Retina (tissue), 1 donor: ENCODE measurements at places on chromosomes 2 and 18.

GRCh38 chr2:205464681-205465080 lies 217.6 kb upstream of the NRP2 start:
- DNase-seq = no peak

DNA sequence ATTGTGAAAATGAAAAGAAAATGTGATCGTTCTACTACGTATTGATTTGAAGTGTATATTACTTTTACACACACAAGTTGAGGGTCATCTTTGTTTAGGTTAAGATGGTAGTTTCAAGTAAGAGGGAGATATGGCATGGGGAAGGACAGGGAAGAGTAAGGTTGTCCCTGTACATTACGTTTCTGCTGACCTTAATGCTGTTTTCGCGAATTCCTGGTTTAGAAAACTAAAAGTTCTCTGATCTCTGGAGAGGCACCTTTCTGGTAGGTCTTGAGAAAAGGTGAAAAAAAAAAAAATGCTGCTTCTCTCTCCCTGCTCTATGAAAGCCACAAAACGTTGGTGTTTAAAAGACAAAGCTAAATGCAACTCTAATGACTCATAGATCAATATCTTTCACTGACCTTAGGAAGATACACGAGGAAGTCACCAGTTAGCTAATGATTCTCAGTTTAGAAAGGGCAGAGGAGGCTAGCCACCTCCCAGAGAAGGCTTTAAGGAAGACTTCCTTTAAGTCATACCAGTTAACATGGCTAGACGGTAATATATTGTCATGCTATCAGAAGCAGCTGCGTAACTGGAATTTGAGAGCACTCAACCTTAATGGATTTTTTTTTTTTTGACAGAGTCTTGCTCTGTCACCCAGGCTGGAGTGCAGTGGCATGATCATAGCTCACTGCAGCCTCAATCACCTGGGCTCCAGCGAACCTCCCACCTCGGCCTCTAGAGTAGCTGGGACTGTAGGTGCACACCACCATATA lies 13.2 kb downstream of the TXNDC2 start:
- no peak for DNase-seq

DNA sequence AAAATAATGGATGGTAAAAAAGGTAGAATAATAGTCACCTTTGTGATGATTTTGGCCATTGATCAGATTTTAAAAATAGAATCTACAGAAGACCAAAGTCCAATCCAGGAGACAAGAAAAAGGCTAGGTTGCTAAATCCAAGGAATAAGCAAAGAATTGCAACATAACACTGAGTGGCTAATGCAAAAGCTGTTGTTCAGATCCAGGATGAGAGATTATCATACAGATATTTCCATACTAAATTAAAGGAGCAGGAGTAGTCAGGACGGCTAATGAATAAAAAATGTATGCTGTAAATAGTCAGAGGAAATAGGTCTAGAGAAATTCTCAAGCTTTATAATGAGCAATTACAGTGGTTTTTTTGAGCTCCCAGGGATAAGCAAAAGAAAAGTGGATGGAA lies 745.9 kb upstream of the ACVR2A start:
- DNase-seq = no peak

- no peak for DNase-seq
Observed at GRCh38 chr2:179024445-179024844, 25.5 kb downstream of the CCDC141 start.

- no peak for DNase-seq
Observed at GRCh38 chr18:68780802-68781635, 16.9 kb upstream of the CCDC102B start.
